ENCODE measurements at places on chromosomes 7 and 10.

DNA sequence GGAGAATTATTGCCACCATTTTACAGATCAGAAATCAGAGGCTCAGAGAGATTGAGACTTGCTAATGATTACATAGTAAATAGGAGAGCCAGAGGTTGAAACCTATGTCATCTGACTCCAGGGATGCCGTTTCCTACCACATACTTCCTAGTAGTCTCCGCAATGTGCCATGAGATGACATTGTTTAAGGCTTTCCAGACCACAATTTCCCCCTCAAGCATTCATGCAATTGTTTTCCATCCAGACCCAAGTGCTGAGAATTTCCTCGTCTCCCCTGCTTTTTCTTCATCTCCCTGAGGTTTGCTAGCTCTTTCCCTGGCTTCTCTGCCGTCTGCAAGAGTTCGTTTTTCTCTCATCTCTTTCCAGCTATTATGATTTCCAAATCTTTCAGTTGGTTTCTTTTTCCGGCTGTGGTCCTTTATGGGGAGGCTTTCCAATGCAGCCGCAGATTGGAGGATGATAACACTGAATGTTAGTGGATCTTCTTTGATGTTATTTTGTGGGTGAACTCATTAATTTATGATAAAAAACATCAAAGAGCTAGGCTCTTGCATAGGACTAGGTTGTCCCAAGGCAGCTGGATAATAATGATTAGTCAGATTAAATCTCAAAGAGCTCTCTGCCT is 6.9 kb upstream of the GOLGA7B start:
- peaks cover 9% of the 10 kb centered on the region for H3K4me1 ChIP-seq
- H3K4me3 ChIP-seq, result no peak overlapping the region
- no peak overlapping the region for H3K27ac ChIP-seq
- H3K36me3 ChIP-seq, result no peaks in the 10 kb centered on the region
- no peak for DNase-seq

GRCh38 chr7:132210821-132211220 is 365.4 kb downstream of the PLXNA4 start:
- H3K4me1 ChIP-seq, result peaks cover 16% of the 10 kb centered on the region
- DNase-seq, result no peak
- H3K4me3 ChIP-seq, result no peak overlapping the region
- H3K27ac ChIP-seq, result no peak overlapping the region

- H3K36me3 ChIP-seq, result peaks cover 12% of the 10 kb centered on the region
- H3K27ac ChIP-seq, result peak overlapping the region; percentile 83
- H3K4me1 ChIP-seq, result peaks cover 79% of the 10 kb centered on the region
- H3K27me3 ChIP-seq, result no peaks in the 10 kb centered on the region
- no peak for DNase-seq
Measured at GRCh38 chr7:92751902-92752901, 84.2 kb downstream of the CDK6 start.

DNA sequence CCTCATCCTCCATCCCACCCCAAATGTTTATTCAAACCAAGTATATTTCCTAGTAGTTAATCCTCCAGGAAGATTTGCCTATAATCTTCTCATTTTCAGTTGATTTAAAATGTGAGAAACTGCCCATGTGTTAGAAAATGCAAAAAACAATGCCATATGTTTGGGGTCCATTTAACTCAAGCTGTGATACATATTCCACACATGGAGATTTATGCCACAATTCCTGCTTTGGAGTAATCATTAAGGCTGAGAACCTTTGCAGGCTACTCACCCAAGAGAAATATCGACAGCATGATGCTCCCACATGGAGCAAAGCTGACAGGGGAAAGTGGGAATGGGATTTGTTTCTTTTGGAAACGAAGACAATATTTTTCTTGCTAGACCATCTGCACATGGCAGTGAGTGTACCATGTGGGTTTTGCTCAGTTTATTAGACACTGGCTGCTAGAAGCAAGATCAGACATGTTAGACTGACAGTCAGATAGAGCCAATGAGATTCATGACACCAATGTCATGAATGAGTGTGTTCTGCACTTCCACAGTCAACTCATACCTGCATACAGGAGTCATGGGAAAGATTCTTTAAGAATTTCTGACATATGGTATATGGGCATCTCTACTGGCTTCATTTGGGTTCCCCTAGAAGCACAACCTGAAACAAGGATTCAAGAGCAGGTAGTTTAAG is 3.4 kb upstream of the GRM8 start:
- H3K4me1 ChIP-seq, result peaks cover 10% of the 10 kb centered on the region
- no peak overlapping the region for H3K4me3 ChIP-seq
- H3K36me3 ChIP-seq, result no peaks in the 10 kb centered on the region
- no peak overlapping the region for H3K27ac ChIP-seq
- DNase-seq, result no peak

DNA sequence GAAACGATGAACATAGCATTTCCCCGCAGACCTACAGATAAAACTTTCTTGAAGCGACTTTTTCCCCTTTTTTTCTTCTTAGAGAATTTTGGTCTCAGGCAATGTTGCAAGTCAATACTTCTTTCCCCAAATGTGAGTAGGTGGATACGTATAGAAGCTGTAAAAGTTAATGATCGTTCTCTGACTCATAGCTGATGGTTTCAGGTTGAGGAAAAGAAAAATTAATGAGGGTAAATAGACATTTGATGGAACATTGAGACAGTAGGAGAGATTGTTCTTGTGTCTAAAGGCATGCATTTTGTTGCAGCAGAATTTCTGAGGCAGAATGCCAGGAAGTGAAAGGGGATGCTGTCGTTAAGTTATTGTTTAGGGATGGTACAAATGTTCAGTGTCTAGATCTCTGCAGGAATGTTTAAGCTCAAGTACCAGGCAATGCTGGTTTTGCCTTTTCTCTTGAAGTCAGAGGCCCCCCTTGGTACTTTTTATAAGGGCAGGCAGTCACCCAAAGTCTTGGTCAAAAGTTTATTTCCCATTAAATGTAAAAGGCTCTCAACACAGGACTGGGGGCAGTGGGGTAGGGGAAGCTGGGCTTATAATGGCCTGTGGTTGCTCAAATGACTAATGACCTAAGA is 9.3 kb downstream of the TCF7L2 start:
- no peak for DNase-seq
- H3K4me3 ChIP-seq, result peak overlapping the region; percentile 95
- H3K27ac ChIP-seq, result peak overlapping the region; percentile 96
- H3K36me3 ChIP-seq, result peaks cover 18% of the 10 kb centered on the region

DNA sequence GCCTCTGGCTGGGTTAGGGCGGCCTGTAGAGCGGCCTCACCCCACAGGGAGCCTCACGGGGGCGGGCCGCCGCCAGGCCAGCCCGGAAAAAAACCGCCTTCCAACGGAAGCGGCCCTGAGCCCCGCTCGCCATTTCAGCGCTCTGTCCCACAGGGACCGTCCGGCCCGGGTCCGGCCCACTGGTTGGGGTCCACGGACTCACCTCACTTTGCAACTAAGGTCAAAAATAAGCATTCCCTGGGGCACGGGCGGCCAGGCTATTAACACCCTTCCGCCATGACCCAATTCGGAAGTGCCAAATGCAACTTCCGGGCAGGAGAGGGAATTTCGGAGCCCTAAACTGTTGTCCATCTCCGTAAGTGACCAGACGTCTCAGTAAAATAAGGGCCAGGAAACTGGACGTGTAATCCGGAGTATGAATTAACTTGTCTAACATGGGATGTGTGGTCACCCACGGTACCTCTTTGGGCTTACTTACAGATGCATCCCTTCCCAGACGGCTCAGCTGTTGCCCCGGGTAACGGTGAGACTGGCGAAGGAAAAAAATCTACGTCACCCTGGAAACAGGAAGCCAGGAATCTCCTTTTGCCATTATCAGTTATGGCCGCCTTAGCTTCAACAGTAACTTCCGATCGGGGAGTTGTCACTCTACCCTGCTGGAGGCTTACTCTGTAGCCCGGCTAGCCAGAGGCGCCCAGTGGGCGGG is at the start of gene BBIP1:
TSS of gene BBIP1 (minus strand) at position 538 of the 706 bp plus-strand sequence. CDS start 1,023 bp downstream, outside the sequence.
- peak within 1 kb of the TSS; percentile 97 for H3K4me3 ChIP-seq
- H3K4me1 ChIP-seq, result peaks cover 60% of the 10 kb centered on the region
- no peaks in the 10 kb centered on the region for H3K36me3 ChIP-seq
- peak within 1 kb of the TSS; percentile 100 for H3K27ac ChIP-seq
- peak; percentile 98 for DNase-seq

GRCh38 chr7:13724191-13724976 is 265.1 kb downstream of the ETV1 start:
- H3K27me3 ChIP-seq, result no peaks in the 10 kb centered on the region
- no peaks in the 10 kb centered on the region for H3K36me3 ChIP-seq
- H3K4me1 ChIP-seq, result peaks cover 2% of the 10 kb centered on the region
- H3K27ac ChIP-seq, result no peak overlapping the region

- peaks cover 17% of the 10 kb centered on the region for H3K4me1 ChIP-seq
- peaks cover 4% of the 10 kb centered on the region for H3K36me3 ChIP-seq
- no peak for DNase-seq
- H3K27me3 ChIP-seq, result no peaks in the 10 kb centered on the region
- no peak overlapping the region for H3K4me3 ChIP-seq
Measured at GRCh38 chr10:50579491-50580261, 44.1 kb downstream of the SGMS1 start.

DNA sequence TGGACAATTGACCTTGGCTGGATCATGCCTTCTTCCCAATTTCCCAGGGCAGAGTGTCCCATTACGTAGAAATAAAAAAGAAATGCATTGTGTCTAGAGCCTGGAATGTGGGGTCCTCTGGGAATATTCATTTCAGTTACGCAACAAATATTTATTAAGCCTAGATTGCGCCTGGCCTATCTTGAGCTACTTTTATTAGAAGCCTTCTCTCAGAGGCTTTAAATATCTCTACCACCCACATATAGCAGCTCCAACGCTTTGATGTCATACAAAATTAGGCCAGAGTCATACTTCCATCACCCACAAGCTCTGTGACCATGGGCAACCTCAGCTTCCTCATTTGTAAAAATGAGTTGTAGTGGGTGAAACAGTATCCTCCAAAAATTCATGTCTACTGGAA is 24.9 kb upstream of the CARD11 start:
- DNase-seq, result no peak
- H3K4me3 ChIP-seq, result no peak overlapping the region
- H3K4me1 ChIP-seq, result no peaks in the 10 kb centered on the region
- no peaks in the 10 kb centered on the region for H3K36me3 ChIP-seq

GRCh38 chr10:121448766-121449421 is 149.3 kb downstream of the FGFR2 start:
- no peak overlapping the region for H3K27ac ChIP-seq
- no peaks in the 10 kb centered on the region for H3K36me3 ChIP-seq
- H3K4me3 ChIP-seq, result no peak overlapping the region
- peaks cover 12% of the 10 kb centered on the region for H3K27me3 ChIP-seq

DNA sequence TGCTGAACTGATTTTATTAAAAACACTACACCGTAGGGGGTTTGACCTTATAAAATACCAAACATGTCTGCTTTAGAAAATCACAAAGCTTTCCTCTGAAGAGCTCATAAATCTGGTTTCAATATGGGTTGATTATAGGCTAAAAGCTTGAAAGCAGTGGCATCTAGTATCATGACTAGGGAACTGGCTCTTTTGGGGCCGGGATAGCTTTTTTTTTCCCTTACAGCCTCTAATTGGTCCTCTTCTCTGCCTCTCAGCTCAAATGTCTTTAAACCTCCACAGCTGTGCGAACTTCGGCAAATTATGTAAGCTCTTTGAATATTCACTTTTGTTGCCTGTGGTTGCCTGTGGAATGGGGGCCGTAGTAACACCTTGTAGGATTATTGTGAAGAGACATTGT is 8.4 kb downstream of the BAMBI start:
- DNase-seq, result no peak
- peaks cover 3% of the 10 kb centered on the region for H3K27me3 ChIP-seq
- peaks cover 13% of the 10 kb centered on the region for H3K36me3 ChIP-seq
- H3K4me1 ChIP-seq, result peaks cover 48% of the 10 kb centered on the region

GRCh38 chr7:31254926-31255325 is 85.6 kb downstream of the NEUROD6 start:
- DNase-seq, result no peak
- H3K27me3 ChIP-seq, result no peaks in the 10 kb centered on the region
- no peaks in the 10 kb centered on the region for H3K36me3 ChIP-seq
- no peak overlapping the region for H3K4me3 ChIP-seq

GRCh38 chr7:84022684-84023308 is 171.8 kb downstream of the SEMA3A start:
- no peaks in the 10 kb centered on the region for H3K36me3 ChIP-seq
- no peak overlapping the region for H3K27ac ChIP-seq
- no peak overlapping the region for H3K4me3 ChIP-seq
- H3K27me3 ChIP-seq, result no peaks in the 10 kb centered on the region
- peaks cover 34% of the 10 kb centered on the region for H3K4me1 ChIP-seq

- no peak overlapping the region for H3K27ac ChIP-seq
- no peak overlapping the region for H3K4me3 ChIP-seq
- no peaks in the 10 kb centered on the region for H3K4me1 ChIP-seq
- DNase-seq, result no peak
- H3K36me3 ChIP-seq, result no peaks in the 10 kb centered on the region
Measured at GRCh38 chr10:51630640-51631005, 68.8 kb downstream of the CSTF2T start.

- no peak overlapping the region for H3K27ac ChIP-seq
- no peaks in the 10 kb centered on the region for H3K4me1 ChIP-seq
- H3K36me3 ChIP-seq, result no peaks in the 10 kb centered on the region
- DNase-seq, result no peak
Measured at GRCh38 chr7:49631071-49631815, 142.2 kb upstream of the VWC2 start.

- DNase-seq, result no peak
- H3K36me3 ChIP-seq, result no peaks in the 10 kb centered on the region
- no peak overlapping the region for H3K4me3 ChIP-seq
- H3K4me1 ChIP-seq, result peaks cover 17% of the 10 kb centered on the region
Measured at GRCh38 chr7:6078548-6078947, 47.4 kb downstream of the ANKRD61 start.

GRCh38 chr10:58638388-58638787 is 125.7 kb downstream of the BICC1 start:
- H3K4me3 ChIP-seq, result no peak overlapping the region
- no peak for DNase-seq
- peak overlapping the region; percentile 42 for H3K27ac ChIP-seq
- H3K36me3 ChIP-seq, result peaks cover 4% of the 10 kb centered on the region
- H3K4me1 ChIP-seq, result peaks cover 56% of the 10 kb centered on the region

DNA sequence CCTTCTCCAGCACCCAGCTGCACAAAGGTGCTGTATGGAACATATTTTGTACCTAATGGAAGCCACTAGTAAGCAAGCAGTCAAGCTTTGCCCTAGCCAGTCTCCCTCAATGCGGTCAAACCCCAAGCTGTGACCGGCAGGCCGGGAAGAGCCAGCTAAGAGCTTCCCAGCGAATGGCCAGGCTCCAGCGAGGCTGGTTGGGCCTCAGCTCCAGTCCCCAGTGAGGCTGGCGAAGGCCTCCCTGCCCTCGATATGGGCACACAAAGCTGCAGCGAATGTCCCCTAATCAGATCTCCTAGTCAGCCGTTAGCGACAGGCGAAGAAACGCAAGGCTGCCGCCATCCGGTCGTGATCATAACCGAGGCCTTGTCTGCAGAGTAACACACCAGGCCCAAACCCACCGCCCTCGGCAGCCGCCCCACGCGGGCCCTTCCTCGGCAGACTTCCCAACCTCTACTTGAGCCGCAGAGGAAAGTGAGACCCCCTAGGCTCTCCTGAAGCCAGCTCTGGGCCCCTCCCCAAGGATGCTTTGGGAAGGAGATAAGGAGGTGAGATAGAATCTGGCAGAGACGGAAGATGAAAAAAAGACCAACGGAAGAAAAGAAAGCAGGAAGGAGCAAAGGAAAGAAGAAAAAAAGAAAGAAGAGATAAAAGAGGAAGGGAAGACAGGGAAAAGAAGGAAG is 3.1 kb upstream of the HOXA9 start:
- peaks cover 13% of the 10 kb centered on the region for H3K4me1 ChIP-seq
- peaks cover 80% of the 10 kb centered on the region for H3K27me3 ChIP-seq
- H3K4me3 ChIP-seq, result no peak overlapping the region
- H3K36me3 ChIP-seq, result peaks cover 2% of the 10 kb centered on the region

- H3K27ac ChIP-seq, result peak overlapping the region; percentile 95
- DNase-seq, result peak; percentile 85
- no peaks in the 10 kb centered on the region for H3K36me3 ChIP-seq
- H3K4me3 ChIP-seq, result peak overlapping the region; percentile 92
- H3K27me3 ChIP-seq, result no peaks in the 10 kb centered on the region
Measured at GRCh38 chr7:70694971-70695794, 436.8 kb upstream of the GALNT17 start.

Data from osteocyte (in vitro differentiated cells).